ENCODE measurements at places on chromosomes 5 and 9.

GRCh38 chr9:91452844-91453243 lies 29.2 kb upstream of the NFIL3 start:
- DNase-seq: no peak
- H3K36me3 ChIP-seq: no peaks in the 10 kb centered on the region
- H3K4me1 ChIP-seq: no peaks in the 10 kb centered on the region
- no peak overlapping the region for H3K4me3 ChIP-seq
- H3K27ac ChIP-seq: no peak overlapping the region
- no peaks in the 10 kb centered on the region for H3K27me3 ChIP-seq

DNA sequence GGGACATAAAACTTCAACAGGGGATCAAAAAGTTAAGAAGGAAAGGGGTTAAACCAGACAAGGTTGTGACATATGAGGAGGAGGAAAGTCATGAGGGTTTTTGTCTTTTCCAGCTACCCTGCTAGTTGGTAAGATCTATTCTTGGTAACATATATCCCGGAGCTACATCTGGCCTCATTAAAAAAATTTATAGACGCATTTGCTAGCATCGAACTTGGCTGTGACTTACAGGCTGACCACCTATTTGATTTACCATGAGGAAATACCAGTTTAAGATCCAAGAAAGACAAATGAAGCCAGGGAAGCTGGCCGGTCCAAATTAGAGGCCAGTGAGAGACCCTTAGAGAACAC lies 87.6 kb upstream of the NIPAL4 start:
- H3K27ac ChIP-seq: no peak overlapping the region
- H3K36me3 ChIP-seq: no peaks in the 10 kb centered on the region
- H3K4me1 ChIP-seq: peaks cover 6% of the 10 kb centered on the region

DNA sequence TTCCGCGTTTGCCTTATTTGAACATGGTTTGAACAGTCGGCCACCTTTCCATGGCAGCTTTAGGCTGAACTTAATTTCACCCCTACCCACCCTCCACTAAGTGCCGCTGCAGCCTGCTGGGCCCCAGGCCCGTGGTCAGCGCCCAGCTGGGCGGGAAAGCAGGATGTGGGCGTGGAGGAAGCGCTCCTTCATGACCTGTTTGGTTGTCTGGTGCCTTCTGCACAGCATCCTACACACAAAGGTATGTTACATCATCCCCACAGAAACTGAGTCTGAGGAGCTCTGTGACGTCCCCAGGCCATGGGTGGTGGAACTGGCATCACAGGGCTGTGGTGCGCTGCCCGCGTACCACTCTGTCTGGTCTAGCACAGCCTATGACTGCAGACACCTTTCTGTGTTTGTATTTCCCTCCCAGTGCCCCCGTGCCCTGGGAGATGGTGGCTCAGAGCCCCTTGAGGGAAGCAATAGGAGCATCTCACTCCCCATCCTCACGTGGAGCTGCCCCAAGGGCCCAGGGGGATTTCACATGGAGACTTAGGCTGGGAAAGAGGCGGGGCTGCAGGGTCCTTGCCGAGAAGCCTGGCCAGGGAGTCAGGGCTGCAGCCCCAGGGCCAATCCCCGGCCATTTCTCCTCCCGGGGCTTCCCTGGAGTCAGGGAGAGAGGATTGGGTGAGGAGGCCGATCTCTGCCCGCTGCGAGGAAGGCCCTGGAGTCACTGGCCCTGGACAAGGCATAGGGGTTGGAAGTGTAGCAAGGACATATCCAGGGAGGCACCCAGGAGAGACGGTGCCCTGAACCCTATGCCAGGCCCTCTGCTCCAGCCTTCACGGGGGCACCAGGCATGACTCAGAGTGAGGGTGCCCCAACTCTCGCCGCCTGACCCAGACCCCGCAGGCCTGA lies 37.5 kb upstream of the SUSD3 start:
- H3K27me3 ChIP-seq: no peaks in the 10 kb centered on the region
- H3K4me3 ChIP-seq: no peak overlapping the region
- no peaks in the 10 kb centered on the region for H3K36me3 ChIP-seq
- no peaks in the 10 kb centered on the region for H3K4me1 ChIP-seq
- no peak overlapping the region for H3K27ac ChIP-seq

- H3K4me1 ChIP-seq: no peaks in the 10 kb centered on the region
- peak; percentile 94 for DNase-seq
- H3K36me3 ChIP-seq: no peaks in the 10 kb centered on the region
- H3K27ac ChIP-seq: no peak overlapping the region
- H3K27me3 ChIP-seq: no peaks in the 10 kb centered on the region
These were observed 134.3 kb downstream of the CDH18 start for GRCh38 chr5:19853616-19854240.

DNA sequence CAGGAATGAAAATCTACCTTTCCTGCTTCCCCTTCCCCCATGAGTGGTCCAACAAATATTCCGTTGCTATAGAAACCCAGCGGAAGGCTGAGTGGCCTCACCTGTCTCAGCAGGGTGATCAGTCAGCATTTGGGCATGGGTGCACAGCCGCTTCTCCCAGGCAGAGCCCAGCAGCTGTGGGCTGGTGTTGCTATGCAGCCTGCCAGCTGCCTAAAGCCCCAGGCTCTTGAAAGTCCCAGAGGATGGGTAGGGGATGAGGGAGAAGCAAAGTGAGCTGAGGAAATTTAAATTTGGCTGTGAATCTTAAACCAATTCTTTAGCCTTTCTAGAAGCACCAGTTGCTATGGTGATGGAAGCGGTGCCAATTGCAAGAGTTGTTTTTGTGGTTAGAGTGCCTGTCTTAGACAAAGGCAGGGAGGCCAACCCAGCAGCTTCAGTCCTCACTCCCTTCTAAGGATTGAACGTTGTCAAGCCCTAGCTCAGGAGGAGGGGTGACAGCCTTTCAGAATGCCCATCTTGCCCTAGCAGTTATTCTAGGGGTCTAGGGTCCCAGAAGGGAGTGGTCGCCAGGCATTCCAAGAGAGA lies 151.5 kb upstream of the PITX1 start:
- no peaks in the 10 kb centered on the region for H3K4me1 ChIP-seq
- no peak overlapping the region for H3K4me3 ChIP-seq
- peaks cover 2% of the 10 kb centered on the region for H3K27me3 ChIP-seq
- no peak overlapping the region for H3K27ac ChIP-seq
- no peaks in the 10 kb centered on the region for H3K36me3 ChIP-seq

- no peak for DNase-seq
- peak overlapping the region; percentile 70 for H3K4me3 ChIP-seq
- no peaks in the 10 kb centered on the region for H3K27me3 ChIP-seq
- H3K4me1 ChIP-seq: peaks cover 2% of the 10 kb centered on the region
These were observed 434 bp upstream of the FSD1L start for GRCh38 chr9:105447386-105447813.

DNA sequence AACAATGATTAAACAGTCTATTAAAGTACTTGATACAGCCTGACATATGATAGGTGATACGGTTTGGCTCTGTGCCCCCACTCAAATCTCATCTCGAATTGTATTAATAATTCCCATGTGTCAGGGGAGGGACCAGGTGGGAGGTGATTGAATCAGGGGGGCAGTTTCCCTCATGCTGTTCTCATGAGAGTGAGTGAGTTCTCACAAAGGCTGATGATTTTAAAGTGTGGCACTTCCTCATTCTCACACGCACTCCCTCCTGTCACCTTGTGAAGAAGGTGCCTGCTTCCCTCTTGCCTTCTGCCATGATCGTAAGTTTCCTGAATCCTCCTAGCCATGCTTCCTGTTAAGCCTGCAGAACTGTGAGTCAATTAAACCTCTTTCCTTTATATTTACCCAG lies 40.1 kb upstream of the TARS1 start:
- H3K27ac ChIP-seq: no peak overlapping the region
- DNase-seq: no peak
- H3K4me3 ChIP-seq: no peak overlapping the region
- peaks cover 6% of the 10 kb centered on the region for H3K4me1 ChIP-seq
